ENCODE measurements at places on chromosomes 2 and 18. TPM values are rescaled to one million over a fixed set of nuclear protein-coding genes. Genes with fewer than 3 reads are reported as not detected.

DNA sequence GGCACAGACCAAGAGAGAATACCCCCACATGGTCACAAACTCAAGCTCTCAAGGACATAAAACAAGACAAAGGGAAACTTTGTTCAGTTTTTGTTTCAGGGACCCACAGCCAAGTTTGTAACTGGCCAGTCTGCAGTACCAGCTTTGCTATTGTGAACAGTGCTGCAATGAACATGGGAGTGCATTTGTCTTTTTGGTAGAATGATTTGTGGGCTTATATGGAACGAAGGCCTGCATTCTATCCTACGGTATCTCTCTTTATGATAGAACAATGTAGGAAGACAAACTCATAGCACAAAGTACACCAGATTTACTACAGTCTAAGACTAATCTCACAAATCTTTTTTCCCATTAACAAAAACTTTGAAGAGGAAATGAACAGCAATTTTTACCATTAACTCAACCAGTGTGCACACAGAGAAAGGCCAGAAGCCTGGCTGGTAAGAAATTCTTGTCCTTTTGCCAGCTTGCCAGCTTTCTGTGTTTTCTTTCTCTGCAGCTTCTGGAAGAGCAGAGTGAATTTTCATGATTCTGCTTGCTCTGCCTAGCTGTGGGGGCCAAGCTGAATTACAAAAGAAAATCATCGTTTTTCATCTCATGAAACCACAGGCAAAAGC, 37.1 kb upstream of the FEZ2 start:
- no peak for DNase-seq

Gene DPYSL5
- not detected for total RNA-seq

DNA sequence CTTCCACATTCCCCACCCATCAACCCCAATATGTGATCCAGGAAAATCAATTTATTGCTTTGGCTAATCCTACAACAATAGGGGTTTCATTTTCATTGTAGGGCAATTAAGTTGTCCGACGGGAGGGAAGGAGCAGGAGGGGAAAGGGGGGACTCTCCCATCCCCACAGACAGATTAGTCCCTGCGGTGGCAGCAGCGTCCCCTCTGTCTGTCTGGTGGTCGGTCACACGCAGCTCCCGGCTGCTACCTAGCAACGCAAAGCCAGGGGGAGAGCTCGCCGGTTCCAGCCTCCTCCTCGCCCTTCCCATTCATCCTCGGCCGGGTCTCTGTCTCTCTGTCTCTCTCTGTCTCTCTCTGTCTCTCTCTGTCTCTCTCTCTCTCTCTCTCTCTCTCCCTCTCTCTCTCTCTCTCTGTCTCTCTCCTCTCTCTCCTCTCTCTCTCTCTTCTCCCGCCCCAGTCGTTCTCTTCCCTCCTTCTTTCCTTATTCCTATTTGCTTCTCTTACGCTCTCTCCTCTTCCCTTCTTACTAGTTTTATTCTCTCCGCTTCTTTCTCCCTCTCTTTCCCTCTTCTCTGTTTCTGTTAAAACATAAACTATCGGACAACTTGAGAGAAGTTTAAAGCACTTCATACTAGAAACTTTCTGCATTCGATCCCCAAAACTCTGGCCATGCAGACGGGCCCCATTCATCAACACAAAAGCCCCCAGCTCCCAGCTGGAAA, 1.2 kb downstream of the LRP2 start:
- DNase-seq, result no peak

Gene EMILIN1
- total RNA-seq, result 18.2 TPM

DNA sequence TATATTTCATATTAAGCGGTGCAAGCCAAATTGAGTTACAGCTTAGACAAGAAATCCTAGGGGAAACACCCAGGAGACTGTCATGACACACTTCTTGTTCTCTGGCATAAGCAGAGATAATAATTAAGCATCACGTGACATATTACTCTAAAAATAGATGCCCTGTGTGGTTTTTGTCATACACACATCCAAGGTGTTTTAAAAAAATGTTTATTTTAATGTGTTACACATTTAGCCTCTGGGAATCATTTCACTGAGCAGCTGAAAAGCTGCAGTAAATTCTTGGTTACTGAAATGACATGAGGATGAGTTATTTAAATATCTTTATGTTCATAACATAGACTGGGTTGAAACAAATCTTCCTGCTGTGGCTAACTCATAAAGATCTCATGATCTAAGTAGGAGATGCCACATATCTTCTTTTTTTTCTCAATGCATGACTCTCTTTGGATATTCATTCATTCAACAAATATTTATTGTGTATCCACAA, 38.0 kb upstream of the ERMN start:
- DNase-seq, result no peak

GRCh38 chr2:138029276-138029675, 65.0 kb downstream of the HNMT start:
- no peak for DNase-seq

Gene EPB41L3
- 9.2 TPM for total RNA-seq

GRCh38 chr18:77119851-77120491, 12.6 kb downstream of the MBP start:
- no peak for DNase-seq

Gene TRAF3IP1
- 9.8 TPM for total RNA-seq

GRCh38 chr2:154688373-154688772, 10.1 kb upstream of the KCNJ3 start:
- no peak for DNase-seq

GRCh38 chr2:13009027-13009642, 292.4 kb downstream of the TRIB2 start:
- no peak for DNase-seq

DNA sequence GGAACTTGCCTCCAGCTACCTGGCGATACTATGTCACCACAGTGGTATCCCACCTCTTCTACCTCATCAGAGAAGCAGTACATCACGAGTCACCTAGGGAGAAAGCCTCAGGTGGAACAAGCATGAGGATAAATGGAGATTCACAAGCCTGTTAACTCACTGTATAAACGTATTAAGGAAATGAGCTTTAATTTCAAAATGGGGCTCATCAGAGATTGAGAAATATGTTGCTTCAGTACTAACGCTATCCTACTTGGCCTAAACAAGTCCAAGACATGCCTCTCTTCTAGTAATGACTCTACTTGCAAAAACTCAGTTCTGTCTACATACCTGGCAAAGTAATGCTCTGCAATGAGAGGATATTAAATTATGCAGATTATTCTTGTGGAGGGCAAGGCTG, 4.3 kb downstream of the SLC39A6 start:
- no peak for DNase-seq

Gene GCKR
- total RNA-seq, result not detected

Gene REEP1
- total RNA-seq, result 16.0 TPM

- no peak for DNase-seq
Measured at GRCh38 chr2:12928197-12928774, 211.6 kb downstream of the TRIB2 start.
